ENCODE measurements at places on chromosomes 12 and 14.
A peak's percentile ranks its signal among the peaks of the same experiment; 100 is the strongest.

GRCh38 chr12:109308534-109309380 lies at the start of gene FOXN4:
TSS of gene FOXN4 (minus strand) at chr12:109309284. CDS start at chr12:109308321, 963 bp downstream.
- DNase-seq: no peak

- peak; percentile 64 for DNase-seq
Observed at GRCh38 chr14:81423504-81423903, 23.4 kb upstream of the STON2 start.

DNA sequence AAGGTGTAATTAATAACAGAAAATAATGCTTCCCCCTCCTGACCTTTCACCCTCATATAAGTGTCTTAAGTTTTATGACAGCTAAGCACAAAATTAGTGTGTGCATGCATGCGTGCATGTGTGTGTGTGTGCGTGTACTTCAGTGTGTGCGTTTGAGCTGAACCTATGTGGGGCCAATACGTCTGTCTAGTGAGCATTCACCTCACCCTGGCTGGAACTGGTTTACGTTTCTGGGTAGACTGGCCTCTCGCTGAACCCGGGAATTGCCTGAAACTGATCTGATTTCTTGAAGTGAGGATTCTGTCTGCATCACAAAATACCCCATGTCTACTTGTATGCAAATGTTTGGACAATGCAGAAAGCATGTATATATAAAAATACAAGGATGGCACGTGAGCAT lies 68.2 kb upstream of the TBX3 start:
- no peak for DNase-seq

DNA sequence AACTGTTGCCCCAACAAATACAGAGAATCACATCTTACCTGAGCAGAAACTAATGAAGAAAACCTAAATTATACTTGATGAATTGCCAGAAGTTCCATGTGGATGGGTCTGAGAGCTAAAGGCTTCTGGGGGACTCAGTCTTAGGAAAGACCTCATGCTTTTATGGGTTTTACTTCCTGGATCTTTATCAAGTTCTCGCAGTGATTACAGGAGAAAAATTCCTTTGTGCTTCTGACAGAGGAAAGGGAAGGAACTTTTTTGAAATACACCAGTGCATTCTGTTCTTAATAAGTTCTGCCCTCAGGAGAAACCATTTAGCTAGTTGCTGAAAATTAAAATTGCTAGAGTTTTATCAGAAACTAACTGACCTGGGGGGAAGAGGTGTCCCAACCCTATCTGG lies 203.9 kb upstream of the KITLG start:
- no peak for DNase-seq

GRCh38 chr14:75277008-75277814 lies 1.4 kb upstream of the FOS start:
- peak; percentile 71 for DNase-seq

- peak; percentile 24 for DNase-seq
Observed at GRCh38 chr14:105203057-105203531, 22.0 kb upstream of the NUDT14 start.

GRCh38 chr12:2129076-2129475 lies 76.3 kb downstream of the CACNA1C start:
- no peak for DNase-seq

DNA sequence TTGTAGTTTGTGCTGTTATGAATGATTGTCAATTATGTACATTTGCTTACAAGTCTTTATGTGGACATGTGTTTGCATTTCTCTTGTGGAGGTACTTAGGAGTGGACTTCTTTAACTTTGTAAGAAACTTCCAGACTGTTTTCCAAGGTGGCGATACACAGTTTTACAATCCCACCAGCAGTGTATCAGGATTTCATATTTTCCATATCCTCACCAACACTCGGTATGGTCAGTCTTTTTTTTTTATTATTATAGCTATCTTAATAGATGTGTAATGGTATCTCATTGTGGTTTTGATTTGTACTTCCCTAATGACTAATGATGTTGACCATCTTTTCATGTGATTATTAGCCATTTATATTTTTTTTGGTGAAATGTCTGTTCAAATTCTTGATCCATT lies 73.7 kb upstream of the KCNH3 start:
- no peak for DNase-seq

DNA sequence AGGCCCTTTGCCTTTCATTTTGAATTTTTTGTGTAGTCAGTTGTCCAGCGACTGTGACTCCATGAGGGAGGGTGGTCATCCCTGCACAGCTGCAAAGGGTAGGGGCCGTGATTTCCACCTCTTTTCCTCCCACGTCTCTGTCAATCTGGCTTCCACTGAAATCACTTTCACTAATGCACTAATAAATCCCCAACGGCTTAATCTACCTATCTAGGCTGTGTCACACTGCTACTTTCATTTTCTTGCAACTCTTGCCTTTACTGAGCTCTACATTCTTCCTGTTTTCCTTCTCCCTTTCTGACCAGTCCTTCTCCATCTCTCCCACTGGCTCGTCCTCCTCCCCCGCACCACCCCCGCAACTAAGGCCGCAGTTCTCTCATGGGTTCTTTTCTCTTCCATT lies 212.3 kb upstream of the FOXN3 start:
- DNase-seq: no peak

GRCh38 chr12:122527478-122527944 lies 462 bp downstream of the KNTC1 start:
- peak; percentile 42 for DNase-seq

DNA sequence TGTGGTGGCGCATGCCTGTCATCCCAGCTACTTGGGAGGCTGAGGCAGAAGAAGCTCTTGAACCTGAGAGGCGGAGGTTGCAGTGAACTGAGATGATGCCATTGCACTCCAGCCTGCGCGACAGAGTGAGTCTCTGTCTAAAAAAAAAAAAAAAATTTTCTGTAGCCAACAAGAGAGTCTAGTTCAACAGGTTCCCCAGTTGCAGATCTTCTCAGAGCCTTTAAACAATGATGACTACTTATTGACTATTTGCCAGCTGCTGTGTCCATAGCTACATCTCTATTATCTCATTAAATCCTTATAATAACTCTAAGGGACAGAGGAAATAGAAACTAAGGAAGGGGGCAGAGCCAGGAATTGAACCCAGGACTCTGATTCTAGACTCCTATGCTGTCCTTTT lies 15.2 kb upstream of the MYL2 start:
- DNase-seq: no peak

DNA sequence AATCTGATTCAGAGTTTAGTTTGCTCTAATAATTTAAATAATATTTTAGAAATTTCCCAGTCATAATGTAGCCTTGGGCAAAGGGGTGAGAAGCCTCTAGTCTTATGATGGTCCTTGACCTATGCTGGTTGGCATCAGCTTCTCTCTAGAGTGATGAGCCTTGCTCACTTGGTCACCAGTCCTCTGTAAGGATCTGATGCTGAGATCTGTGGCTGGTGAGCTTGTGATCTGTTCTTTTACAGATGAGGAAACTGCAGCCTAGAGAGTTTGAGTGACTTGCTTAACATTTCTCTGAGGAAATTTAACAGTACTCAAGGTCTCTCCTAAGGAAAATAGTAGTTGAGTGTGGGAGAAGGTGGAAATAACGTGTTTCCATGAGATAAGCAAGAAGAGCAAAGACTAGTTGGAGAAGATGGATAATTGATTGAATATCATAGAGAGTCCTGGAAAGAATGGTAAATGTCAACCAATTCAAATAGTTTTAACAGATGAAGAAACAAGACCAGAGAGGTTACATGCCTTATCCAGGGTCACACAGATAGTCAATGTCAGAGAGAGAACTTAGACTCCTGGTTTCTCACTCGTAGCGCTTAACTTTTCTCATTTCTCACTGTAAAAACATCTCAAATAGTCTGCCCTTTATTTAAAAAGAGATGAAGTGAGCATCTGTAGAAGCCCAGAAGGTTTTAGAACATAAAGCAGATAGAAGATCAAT lies 89.7 kb upstream of the ETV6 start:
- no peak for DNase-seq

- no peak for DNase-seq
Observed at GRCh38 chr12:27504507-27504906, 19.5 kb upstream of the PPFIBP1 start.

DNA sequence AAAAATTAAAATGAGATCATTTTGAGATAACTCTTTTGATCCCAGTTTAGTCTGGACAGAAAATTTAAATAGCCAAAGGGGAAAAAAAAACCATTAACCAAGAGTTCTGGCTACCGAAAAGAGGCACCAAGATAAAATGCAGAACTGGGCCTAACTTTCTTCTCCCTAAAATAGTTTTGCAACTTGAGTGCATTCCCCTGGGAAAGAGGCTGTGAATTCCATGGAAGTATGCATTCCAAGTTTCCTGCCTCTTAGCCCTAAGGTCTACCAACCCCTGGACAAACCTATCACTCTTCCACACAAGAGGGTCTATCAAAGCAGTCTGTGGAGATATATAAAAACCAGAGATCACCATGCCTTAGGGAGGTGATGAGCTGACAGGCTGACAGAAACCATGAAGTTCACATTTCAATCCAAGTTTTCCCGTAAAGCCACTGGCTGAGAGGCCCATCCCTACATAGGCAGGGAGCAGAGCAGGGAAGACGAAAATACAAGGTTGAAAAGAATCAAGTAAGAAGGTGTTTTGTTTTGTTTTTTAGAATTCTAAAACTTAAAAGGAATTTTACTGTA lies 33.8 kb downstream of the DCP1B start:
- DNase-seq: no peak

GRCh38 chr12:52349196-52349595 lies 18.1 kb downstream of the KRT85 start:
- no peak for DNase-seq

DNA sequence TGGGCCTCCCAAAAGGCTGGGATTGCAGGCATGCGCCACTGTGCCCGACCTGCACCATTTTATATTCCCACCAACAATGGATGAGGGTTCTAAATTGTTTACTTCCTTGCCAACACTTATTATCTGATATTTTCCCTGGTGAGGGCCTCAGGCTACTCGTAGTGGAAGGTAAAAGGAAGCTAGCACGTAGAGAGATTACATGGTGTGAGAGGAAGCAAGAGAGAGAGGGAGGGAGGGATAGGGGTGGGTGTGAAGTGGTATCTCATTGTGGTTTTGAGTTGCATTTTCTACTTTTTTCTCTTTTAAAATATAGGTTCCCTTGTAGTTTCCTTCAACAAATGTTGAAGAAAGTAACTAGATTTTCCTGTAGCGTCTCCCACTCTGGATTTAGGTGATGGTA lies 30.9 kb downstream of the MYO1H start:
- no peak for DNase-seq

GRCh38 chr12:121085506-121086353 lies 46.7 kb upstream of the OASL start:
- no peak for DNase-seq

GRCh38 chr14:102055181-102055901 lies 31.5 kb downstream of the HSP90AA1 start:
- DNase-seq: no peak

DNA sequence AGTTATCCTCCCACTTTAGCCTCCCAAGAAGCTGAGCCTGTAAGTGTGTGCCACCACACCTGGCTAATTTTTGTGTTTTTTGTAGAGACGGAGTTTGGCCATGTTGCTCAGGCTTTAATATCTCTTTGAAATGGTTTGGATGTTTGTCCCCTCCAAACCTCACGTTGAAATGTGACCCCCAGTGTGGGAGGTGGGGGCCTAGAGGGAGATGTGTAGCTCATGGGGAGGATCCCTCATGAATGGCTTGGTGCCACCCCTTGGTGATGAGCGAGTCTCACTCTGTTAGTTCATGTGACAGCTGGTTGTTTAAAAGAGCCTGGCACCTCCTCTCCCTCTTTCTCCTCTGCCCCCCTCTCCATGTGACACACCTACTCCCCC lies 23.6 kb upstream of the TTC7B start:
- no peak for DNase-seq

- no peak for DNase-seq
Observed at GRCh38 chr14:50022661-50023060, 93.7 kb downstream of the VCPKMT start.

GRCh38 chr12:117145597-117146154 lies 44.6 kb downstream of the FBXO21 start:
- DNase-seq: no peak

DNA sequence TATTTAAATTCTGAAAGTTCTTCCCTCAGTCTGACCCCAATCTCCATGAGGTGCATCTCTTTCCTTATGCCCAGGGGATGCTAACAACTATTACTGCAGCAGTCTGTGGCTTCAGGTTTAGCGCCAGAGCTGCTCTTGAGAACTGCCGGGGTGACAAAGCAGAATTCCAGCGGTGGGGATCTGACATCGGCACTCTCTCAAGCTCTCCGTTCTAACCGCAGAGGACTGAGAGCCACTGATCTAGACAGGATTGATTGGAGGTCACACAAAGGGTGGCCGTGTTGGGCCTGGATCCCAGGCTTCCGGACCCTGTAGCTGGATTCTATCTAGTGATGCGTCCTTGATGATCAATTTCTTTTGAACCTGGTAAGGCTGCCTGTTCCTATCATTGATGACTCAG lies 155.6 kb upstream of the TMEM132C start:
- no peak for DNase-seq

GRCh38 chr12:124709722-124710687 lies 142.6 kb upstream of the NCOR2 start:
- no peak for DNase-seq

DNA sequence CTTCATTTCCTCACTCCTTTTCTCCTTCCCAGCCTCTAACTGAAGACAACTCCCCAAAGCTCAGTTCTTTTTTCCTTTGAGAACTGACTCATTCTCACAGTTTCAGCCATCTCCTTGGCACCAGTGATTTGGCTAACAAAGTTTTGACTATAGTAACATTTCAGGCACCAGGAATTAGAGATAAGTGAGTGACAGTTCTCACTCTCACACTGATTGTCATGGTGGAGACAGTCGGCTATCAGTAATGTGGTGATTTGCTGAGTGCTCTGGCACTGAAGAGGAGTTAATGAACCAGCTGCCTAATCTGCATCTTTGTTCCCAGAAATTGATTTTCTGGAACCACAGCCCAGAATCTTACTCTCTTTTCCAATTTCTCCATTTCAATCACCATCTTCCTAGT lies 29.5 kb downstream of the HELB start:
- DNase-seq: no peak
